Left ventricle myocardium superior (tissue), 1 donor: ENCODE measurements at places on chromosomes 6 and 20. TPM values are rescaled to one million over a fixed set of nuclear protein-coding genes. Genes with fewer than 3 reads are reported as not detected.

Gene FAM209A
- total RNA-seq, result not detected

Gene OPRL1
- total RNA-seq, result 0.27 TPM

Gene KIF25
- not detected for total RNA-seq

Gene EYS
- not detected for total RNA-seq

Gene HDDC2
- total RNA-seq, result 92.0 TPM

Gene ENPP1
- 1.4 TPM for total RNA-seq

Gene FOXA2
- not detected for total RNA-seq

Gene UBE2C
- 1.0 TPM for total RNA-seq

Gene CTAGE9
- not detected for total RNA-seq

Gene HLA-DRB5
- total RNA-seq, result 19.5 TPM

Gene FOXF2
- total RNA-seq, result not detected

DNA sequence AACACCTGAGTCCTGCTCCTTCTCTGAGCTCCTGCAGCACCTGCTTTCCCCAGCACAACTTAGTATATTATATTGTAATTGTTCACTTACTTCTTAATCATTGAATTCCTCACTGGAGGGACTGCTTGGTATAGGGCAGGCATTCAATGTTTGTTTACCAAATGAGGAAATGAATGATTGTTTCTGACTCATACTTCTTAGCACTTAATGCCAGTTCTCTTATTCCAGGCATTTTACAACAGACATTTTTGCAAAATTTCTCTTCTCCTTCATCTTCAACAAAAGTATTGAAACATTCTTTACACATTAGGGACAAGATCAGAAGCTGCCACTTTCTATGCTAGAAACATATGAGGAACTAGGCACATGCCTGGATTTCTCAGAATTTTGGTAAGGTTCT, 119.4 kb downstream of the TBX18 start:
- no peak for DNase-seq

DNA sequence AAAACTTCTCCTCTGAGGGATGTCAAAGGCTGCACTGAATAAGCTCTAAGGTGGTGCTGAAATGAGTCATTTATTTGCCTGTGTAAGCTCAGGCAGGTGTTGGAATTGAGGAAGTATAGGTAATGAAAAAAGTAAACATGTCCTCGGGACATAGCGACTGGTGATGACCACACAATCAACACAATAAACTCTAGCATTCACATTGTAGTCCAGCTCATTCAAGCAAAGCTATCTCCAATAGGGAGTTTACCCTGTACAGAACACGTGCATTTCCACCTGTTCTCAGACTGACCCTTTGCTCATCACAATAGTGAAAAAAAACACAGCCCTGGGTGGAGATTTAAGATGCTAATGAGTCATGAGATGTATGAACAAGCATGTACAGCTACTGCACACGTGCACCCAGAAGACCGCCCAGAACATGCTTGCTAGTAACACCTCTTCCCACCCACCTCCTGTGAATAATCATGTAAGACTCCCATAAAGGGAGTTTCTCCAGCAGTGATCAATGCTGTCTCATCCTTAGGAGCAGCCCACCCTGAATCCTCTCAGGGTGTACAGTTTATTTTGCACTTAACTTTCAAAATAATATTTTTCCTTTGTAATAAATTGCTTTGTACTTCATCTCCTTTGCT, 33.0 kb upstream of the POU5F1 start:
- DNase-seq, result no peak

DNA sequence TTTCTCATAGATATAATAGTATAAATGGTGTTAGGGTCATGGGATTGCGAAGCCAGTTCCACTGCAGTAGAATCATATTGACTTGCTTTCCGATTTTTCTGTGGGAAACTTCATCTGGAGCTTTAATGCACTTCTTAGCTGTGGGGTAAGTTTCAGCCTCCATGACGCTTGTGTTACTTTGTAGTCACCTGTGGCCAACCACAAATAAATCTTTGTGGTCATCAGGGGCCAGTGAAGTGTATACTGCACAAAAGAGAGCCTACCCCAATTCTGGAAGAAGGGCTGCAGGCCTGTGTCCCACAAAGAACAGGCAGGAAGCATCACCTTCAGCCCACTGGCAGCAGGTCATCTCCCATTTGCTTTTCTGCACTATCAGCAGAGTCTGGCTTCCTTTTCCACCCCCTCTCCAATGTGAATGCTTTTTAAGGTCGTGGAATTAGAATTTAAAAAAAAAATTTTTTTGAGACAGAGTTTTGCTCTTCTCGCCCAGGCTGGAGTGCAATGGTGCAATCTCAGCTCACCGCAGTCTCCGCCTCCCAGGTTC, 32.0 kb downstream of the MTHFD1L start:
- DNase-seq, result no peak

DNA sequence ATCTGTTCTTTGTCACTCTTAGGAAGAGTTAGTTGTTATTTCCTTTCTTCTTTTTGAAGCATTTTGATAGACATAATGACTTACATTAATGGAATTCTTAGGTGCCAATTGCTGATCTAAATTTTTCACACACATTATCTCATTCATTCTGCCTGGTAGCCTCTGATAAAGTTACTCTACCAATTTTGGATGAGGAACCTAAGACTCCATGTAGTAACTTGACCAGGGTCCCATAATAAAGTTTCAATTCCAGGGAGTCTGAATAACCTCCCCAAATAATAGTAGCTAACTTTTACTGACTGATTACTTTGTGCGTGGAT, 73.2 kb upstream of the CITED2 start:
- no peak for DNase-seq

DNA sequence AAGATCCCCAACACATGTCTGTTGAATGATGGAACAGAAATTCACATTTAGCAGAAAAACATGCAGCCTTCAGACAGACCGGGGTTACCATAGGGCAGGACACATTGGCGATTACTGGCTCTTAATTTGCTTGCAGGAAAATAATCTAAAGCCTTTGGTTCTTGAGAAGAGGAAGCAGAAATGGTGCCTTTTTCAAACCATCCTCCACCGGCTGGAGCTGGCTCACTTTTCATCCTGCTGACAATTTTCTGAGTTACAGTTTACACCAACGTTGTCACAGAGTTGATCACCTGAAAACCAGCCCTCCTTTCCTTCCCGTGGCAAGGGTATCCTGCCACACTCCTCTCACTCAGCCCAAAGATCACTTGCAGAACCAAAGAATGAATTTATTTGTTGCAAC, 32.6 kb downstream of the SF3B5 start:
- no peak for DNase-seq

- DNase-seq, result no peak
Measured at GRCh38 chr20:14498772-14499171, 161.4 kb upstream of the FLRT3 start.

DNA sequence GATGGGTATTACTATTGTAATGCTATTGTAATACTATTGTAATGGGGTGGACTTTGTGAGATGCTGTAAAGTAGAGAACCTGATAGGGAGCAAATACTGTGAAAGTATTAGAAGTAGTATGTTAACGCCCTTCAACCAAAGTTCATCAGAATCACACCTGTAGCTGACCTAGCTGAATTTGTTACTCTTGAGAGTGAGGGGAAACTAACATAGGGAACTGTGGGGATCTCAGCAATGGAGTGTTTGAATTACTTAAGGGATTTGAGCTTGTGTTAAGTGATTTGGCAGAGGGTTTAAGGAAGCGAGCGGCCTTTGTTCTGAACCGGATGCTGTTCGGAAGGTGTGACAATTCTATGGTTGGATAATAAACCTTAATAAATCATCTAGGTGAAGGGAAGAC, 312.6 kb downstream of the ADGRB3 start:
- DNase-seq, result no peak

- DNase-seq, result no peak
Measured at GRCh38 chr6:2872423-2873358, 30.4 kb downstream of the SERPINB9 start.

DNA sequence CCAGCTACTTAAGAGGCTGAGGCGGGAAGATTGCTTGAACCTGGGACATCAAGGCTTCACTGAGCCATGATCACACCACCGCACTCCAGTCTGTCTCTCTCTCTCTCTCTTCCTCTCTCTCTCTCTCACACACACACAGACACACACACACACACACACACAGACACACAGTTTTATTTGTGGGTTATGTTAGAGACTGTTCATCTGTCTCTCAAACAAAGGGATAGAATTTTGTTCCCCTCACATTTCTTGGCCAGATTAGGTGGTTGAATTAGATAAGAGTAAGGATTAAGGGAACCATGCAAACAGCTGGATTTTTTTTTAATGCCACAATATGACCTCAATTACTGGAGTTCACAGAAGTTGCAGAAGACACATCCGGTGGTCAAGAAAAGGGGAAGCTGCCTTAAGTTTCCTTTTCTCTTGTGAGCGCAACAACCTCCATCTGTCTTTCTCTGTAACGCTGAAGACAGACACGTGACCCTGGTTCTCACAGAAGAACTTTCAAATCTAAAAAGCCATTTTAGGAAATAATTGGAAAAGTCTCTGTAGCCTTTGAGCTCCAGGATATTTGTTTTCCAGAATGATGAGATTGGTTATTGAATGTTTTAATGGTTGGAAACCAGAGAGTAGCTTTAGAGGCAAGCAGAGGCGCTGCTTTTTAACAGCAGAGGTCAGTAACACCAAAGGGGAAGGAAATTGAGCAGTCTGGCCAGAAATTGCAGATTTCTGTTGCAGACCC, 32.9 kb upstream of the LGSN start:
- no peak for DNase-seq

GRCh38 chr6:154356690-154357089, at the start of gene IPCEF1:
IPCEF1 (minus strand) TSS chr6:154356803; CDS start chr6:154265947, 90,856 bp downstream.
- no peak for DNase-seq

- no peak for DNase-seq
Measured at GRCh38 chr6:106133040-106133439, 46.9 kb downstream of the PRDM1 start.

DNA sequence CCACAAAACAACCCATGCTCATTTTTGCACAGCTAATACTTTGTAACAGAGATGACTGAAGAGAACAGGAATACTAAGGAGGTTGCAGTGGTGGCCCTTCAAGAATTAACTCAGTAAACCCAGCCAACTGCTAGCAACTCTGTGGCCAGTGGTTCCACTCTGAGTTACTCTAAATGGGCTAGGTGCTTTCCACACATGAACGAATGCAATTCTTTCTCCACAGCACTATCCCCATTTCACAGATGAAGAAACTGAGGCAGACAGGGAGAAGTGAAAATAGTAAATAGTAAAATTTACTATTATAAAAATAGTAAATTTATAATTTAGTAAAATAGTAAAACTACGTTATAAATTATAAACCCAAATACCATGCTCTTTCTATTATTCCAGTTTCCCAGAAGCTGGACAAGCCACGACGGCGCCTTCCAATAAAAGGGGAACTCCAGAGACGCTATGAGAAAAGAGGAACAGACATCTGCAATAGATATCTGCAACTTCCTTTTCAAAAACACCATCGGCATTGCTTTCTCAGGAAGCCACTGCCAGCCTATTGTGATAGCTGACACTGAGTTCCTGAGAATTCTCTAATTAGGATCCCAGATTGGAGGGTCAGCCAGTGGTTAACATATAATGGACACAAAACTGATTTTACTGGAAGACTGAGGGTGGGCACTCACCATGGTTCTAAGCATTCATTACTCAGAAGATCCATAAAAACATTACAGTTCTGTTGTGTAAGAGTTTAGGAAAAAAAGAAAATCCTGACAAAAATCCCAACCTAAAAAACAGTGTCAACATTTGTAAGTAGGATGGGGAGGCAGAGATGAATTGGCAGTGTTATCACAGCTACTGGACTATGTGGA, 16.2 kb downstream of the FKBP1A start:
- DNase-seq, result no peak

DNA sequence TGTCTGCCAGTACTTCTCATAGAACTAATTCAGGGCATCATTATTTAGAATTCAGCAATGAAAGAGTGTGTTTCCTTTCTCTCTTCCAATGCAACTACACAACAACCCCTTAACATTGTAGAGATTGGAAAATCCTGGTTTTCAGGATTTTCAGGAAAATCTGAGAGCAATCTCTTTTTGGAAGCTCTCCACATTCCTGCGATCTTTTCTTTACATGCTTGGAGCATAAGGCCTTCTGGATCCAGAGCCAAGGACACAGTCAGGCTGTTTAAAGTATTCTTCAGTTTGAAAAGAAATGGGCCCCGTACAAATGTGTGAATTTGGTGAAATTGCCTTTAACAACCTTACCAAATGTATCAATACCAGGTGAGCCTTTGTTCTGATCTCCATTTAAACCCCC, 469.7 kb downstream of the PKHD1 start:
- no peak for DNase-seq

- no peak for DNase-seq
Measured at GRCh38 chr6:37005827-37006567, 542 bp downstream of the FGD2 start.

GRCh38 chr20:63234693-63235398, 859 bp upstream of the BIRC7 start:
- DNase-seq, result no peak

GRCh38 chr20:21496452-21496851, 17.4 kb downstream of the NKX2-2 start:
- DNase-seq, result no peak

DNA sequence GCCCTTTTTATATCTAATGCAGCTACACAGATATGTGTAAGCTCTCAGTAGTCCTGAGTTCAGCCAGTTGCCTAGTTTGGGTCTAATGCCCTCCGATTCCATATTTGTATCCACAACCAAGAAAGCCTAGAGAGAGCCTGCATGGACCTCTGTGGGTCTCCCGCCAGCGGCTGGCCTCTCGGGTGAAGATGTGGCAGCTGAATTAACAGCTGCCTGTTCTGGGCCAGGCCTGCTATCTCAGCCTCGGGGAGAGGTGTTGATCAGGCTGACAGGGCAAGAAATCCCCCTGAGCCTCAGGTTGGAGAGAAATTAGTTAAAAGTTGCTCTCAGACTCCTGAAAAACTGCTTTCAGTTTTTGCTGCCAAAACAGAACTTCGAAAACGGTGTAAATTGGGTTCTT, 19.8 kb downstream of the PTK7 start:
- DNase-seq, result no peak

DNA sequence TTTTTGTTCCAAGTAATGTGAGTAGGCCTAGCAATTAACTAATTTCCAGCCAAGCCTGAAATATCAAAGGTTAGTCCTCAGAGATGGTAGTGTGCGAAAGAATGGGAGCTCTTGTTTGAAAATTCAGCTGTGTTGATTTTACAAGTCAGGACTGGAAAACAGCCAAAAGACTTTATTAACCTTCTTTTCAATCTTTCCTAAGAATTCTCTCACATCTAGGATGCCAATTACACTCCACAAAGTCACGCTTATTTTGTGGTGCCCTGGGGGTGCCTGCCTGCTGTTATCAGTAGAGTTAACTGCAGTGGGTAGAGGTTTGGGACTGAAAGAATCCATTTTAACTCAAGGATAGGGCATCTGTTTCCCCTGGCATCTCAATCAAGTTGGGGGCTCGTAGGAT, 30.7 kb upstream of the MAP3K4 start:
- no peak for DNase-seq

DNA sequence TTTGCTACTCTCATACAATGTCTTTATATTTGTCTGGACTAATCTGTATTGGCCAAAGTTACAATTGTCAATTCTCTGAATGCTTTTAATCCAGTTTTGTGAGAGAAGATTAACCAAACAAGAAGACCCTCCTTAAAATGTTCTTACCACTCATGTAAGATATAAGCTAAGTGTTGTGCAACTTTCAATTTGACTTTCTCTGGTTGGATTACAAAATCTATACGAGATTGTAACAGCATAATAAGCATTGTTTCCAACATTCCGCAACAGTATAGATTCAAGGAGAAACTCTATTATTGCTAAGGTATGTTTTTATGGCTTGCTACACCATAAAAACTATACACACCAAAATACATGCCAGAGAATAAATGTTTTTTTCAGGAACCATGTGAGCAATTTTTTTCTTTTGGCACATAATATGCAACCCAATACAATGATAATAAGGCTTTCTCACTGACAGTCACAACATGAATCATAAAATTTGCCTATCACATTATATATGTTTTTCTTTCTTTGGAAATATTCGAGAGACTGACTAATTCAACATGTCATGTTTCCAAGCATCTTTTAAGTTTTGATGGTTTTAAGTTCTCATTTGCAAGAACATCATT, 12.2 kb upstream of the TRPC4AP start:
- no peak for DNase-seq
